ENCODE measurements at places on chromosomes 11 and 22.

- peak; percentile 88 for DNase-seq
These were observed 94.5 kb downstream of the ME3 start for GRCh38 chr11:86577644-86578636.

- DNase-seq, result no peak
These were observed 100.3 kb downstream of the PDE2A start for GRCh38 chr11:72573855-72574445.

DNA sequence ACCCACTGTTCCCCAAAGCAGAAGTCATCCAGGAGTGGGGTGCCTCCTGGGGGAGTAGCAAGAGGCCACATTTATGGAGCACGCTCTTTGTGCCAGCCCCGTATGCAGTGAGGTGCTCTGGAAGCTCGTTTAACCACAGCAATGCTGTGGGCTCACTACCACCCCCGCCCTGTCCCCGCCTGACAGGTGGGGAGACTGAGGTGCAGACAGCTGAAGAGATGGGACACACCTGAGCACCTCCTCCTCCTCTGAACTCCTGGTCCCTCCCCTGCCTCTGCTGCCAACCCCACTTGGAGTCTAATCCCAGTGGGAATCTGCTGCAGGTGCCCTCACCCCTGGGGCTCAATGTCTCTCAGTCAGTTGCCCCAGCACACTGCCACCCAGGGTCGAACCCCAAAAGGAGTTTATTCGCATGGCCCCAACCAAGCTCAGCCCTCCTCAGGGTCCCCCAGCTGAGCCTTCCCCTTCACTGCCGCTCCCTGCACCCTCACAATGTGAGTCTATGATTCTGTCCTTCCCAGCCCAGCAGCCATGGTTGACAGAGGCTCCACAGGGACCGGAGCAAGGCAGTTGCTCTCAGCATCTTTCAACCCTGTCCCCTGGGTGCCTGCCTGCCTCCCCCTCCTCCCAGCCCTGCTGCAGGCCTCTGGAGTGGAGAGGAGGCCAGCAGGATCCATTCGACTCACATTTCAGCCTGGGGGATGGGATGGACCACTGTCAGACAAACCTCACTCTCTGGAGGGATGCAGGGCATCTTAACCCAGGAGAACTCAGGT, 13.3 kb upstream of the BCR start:
- no peak for DNase-seq

DNA sequence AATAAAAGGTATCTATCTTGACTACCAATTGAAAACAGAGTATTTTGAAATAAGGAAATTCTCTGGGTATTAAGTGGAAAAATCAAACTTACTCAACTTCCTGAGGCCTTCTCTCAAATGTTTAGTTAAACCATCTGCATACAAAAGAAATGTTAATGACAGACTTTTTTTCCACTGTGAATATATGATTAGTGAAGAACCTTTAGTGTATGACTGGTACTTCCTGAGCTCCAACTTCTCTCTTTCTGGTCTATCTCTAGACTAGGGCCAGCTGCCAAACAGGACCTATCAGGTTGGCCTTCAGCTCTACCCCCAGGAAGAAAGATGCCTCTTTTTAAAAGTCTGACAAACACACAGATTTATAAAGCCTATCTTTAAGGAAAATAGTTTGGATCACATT, 68.8 kb upstream of the SCUBE2 start:
- no peak for DNase-seq

DNA sequence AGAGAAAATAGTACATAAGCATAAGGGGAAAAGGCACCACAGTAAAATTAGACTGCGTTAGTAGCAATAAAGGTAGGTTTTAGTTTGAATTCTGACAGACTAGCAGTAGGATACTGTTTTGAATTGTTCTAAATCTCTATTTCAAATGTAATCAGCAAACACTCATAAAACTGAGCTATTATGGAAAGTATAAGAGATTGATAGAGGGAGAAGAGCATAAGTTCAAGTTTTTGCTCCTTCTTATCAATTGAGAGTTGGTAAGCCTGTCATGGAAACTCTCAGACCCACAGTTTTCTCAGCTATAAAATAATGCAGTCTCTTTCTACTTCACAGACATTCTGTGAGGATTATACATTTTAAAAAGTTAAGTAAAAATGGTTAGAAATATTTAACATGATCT, 840.2 kb upstream of the CNTN5 start:
- no peak for DNase-seq

- peak; percentile 47 for DNase-seq
These were observed 119.7 kb upstream of the CD82 start for GRCh38 chr11:44445500-44446365.

- DNase-seq, result no peak
These were observed 362.1 kb upstream of the PDGFD start for GRCh38 chr11:104526006-104526405.

GRCh38 chr11:61966734-61967115, 709 bp downstream of the FTH1 start:
- DNase-seq, result peak; percentile 49

- DNase-seq, result peak; percentile 96
These were observed 38.5 kb upstream of the GLYATL1 start for GRCh38 chr11:58900479-58901420.

GRCh38 chr11:66220566-66220935, 47.9 kb upstream of the RAB1B start:
- no peak for DNase-seq

All from PC-3 (cell line).